Activated CD4-positive, alpha-beta memory T cell treated with anti-CD3 and anti-CD28 coated beads, Interleukin-2, amount 10 ng/mL, durations not matched to agents 7 days and 5 days (primary cell): ENCODE measurements at places on chromosomes 11 and 22.
A peak's percentile ranks its signal among the peaks of the same experiment; 100 is the strongest.

DNA sequence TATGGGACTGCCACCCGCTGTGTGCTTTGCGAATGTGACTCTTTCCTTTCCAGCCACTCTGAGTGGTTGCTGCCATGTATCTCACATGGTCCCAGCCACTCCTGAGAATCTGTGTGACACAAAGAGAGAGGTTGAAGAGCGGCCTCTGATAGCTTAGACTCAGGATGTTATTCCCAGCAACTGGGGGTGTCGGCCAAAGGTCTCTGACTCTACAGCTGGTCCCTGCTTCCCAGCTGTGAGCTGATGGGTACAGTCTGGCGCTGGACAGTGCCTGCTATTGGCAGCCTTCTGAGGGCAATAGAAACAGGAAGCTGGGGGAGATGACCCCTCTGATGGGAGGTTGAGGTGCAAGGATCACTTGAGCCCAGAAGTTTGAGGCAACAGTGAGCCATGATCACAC lies 105.1 kb downstream of the RRAS2 start:
- no peak for DNase-seq
- no peaks in the 10 kb centered on the region for H3K36me3 ChIP-seq
- H3K4me1 ChIP-seq = peaks cover 8% of the 10 kb centered on the region
- H3K27me3 ChIP-seq = peaks cover 5% of the 10 kb centered on the region
- no peak overlapping the region for H3K27ac ChIP-seq

DNA sequence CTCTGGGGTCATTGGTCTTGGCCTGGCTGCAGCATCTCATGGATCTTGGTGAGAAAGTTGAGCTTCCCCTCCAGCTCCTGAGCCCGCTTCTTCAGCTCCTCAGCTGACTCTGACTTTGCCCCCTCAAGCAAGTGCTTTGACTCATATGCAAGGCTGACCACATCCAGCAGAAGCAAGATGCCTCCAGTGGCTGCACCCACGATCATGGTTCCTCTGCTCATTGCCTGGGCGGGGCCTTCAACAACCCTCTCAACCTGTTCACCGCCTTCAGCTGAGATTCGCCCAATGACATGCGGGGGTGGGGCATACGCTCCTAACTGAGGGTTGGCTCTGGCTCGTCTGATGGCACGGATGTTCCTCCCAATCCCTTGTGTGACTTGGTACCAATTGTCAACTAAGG lies 11.9 kb downstream of the APOL2 start:
- H3K27ac ChIP-seq = no peak overlapping the region
- H3K36me3 ChIP-seq = peaks cover 68% of the 10 kb centered on the region
- peaks cover 15% of the 10 kb centered on the region for H3K4me1 ChIP-seq
- DNase-seq = peak; percentile 26

DNA sequence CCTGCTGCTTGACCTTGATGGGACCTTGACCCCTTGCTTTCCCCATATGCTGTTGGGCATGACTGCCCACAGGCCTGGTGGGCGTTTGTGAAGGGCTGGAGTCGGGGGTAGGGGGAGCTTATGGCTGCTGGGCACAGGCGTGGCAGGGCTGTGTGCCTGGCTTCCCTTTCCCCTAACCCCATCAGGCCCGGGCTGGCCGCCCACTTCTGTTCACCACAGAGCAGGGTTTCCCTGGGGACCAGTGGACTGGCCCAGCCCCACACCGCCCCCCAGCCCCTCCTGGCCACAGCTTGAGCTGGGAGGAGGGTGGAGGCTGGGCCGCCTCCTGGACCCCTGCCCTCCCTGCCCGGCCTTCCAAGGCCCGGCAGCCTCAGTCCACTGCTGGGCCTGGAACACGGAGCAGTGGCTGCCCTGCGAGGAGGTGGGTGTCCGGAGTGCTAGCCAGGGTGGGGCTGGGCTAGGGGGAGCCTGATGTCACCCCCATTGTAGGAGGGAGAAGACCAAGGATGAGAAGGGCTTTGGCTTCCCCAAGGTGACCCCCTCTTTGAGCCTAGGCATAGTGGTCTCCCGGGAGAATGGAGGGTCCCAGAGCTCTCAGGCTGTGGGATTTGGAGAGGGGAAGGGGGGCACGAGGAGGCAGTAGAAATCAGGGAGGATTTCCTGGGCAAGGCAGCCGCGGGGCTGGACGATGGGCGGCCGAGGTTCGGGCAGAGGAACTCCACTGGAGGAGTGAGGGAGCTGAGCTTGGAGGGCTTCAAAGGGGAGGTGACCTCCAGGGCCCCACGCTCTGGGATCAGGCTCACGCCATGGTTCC lies at the start of gene AIFM3:
TSS of gene AIFM3 (plus strand) at position 373 of the 814 bp plus-strand sequence. CDS start 690 bp downstream, outside the sequence.
- peaks cover 17% of the 10 kb centered on the region for H3K27me3 ChIP-seq
- no peak within 1 kb of the TSS for H3K27ac ChIP-seq
- H3K4me3 ChIP-seq = no peak within 1 kb of the TSS
- no peak for DNase-seq
- peaks cover 5% of the 10 kb centered on the region for H3K4me1 ChIP-seq

DNA sequence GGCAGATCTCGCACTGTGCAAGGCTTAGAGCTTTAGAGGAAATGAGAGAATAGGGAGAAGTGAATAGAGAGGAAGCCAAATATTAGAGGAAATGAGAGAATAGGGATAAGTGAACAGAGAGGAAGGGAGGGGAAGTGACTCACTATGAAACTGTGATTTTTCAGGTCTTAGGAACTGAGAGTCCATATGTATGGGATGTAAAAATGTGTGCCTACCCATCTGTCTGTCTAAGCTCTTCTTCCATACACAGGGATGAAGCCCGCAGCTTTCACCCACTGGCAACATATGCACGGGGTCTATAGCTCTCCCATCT lies 6.4 kb upstream of the CCDC86 start:
- peaks cover 4% of the 10 kb centered on the region for H3K27me3 ChIP-seq
- H3K4me1 ChIP-seq = peaks cover 54% of the 10 kb centered on the region
- H3K27ac ChIP-seq = no peak overlapping the region
- H3K36me3 ChIP-seq = no peaks in the 10 kb centered on the region

DNA sequence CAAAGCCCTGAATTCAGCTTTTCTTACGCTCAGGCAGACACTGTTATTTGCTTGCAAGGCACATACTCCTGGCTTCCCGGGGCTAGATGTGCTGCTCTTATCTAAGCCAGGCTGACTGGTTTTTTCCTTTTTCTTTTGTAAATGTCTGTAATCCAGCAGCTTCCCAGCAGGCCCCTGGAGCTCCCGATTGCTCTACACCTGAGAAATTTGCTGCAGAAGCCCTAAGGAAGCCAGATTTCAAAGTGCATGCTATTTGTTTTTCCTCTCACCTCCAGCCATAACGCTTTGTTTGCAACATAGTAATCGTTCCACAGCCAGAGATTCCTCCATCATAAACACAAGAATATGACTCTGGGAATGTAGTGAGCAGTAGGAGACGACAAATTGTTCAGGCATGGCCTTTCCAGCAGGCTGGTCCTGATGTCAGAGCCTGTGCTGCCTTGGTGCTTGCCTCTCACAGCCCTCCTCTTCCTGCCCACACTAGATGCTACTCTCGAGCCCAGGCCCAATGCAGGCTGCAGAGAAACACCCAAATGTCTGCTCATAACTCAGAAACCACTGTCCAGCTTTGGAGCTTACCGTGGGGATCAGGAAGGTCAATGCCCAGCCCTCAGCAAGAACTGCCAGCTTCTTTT lies 54.7 kb upstream of the SLC6A5 start:
- no peaks in the 10 kb centered on the region for H3K4me1 ChIP-seq
- DNase-seq = no peak
- H3K27me3 ChIP-seq = peaks cover 3% of the 10 kb centered on the region
- no peaks in the 10 kb centered on the region for H3K36me3 ChIP-seq
- H3K4me3 ChIP-seq = no peak overlapping the region

DNA sequence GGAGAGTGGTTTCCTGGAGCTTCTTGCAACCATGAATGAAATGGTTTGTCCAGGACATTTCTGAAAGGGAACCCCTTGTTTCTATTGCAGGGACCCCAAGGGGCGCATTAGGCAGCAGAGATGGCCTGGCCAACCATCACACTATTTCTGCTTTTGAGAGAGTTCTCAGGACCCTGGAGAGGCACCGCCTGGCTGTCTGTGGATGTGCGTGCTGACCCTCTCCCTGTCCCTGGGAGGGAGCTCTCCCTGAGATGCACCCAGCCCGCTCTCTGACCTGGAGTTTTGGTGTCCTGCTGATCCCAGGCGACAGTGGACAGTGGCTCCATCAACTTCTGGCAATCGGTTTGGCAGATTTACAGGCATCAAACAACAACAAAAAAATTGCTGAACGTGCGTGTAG lies 80.3 kb upstream of the SLC22A12 start:
- peaks cover 14% of the 10 kb centered on the region for H3K27me3 ChIP-seq
- no peak overlapping the region for H3K27ac ChIP-seq
- no peaks in the 10 kb centered on the region for H3K4me1 ChIP-seq
- no peaks in the 10 kb centered on the region for H3K36me3 ChIP-seq

GRCh38 chr22:37752189-37753087 lies 55.3 kb upstream of the GCAT start:
- peaks cover 20% of the 10 kb centered on the region for H3K36me3 ChIP-seq
- peaks cover 25% of the 10 kb centered on the region for H3K4me1 ChIP-seq
- no peak overlapping the region for H3K27ac ChIP-seq
- no peak for DNase-seq
- no peaks in the 10 kb centered on the region for H3K27me3 ChIP-seq

GRCh38 chr22:22884888-22885840 lies 2.5 kb upstream of the IGLL5 start:
- peaks cover 22% of the 10 kb centered on the region for H3K4me1 ChIP-seq
- H3K4me3 ChIP-seq = no peak overlapping the region
- no peak overlapping the region for H3K27ac ChIP-seq

GRCh38 chr11:13947379-13947778 lies 15.1 kb upstream of the SPON1 start:
- peaks cover 14% of the 10 kb centered on the region for H3K4me1 ChIP-seq
- no peak overlapping the region for H3K27ac ChIP-seq
- H3K36me3 ChIP-seq = no peaks in the 10 kb centered on the region
- no peak overlapping the region for H3K4me3 ChIP-seq

- H3K27me3 ChIP-seq = no peaks in the 10 kb centered on the region
- H3K4me3 ChIP-seq = no peak overlapping the region
- no peak for DNase-seq
- no peaks in the 10 kb centered on the region for H3K36me3 ChIP-seq
Measured at GRCh38 chr11:38256436-38256835, 1658.4 kb upstream of the RAG2 start.

GRCh38 chr11:92948116-92948515 lies 21.3 kb upstream of the MTNR1B start:
- H3K4me3 ChIP-seq = no peak overlapping the region
- H3K27ac ChIP-seq = no peak overlapping the region
- DNase-seq = no peak
- no peaks in the 10 kb centered on the region for H3K36me3 ChIP-seq
- H3K27me3 ChIP-seq = no peaks in the 10 kb centered on the region

GRCh38 chr11:20566591-20567434 lies 32.6 kb upstream of the SLC6A5 start:
- peaks cover 3% of the 10 kb centered on the region for H3K27me3 ChIP-seq
- no peaks in the 10 kb centered on the region for H3K4me1 ChIP-seq
- no peaks in the 10 kb centered on the region for H3K36me3 ChIP-seq
- no peak for DNase-seq

DNA sequence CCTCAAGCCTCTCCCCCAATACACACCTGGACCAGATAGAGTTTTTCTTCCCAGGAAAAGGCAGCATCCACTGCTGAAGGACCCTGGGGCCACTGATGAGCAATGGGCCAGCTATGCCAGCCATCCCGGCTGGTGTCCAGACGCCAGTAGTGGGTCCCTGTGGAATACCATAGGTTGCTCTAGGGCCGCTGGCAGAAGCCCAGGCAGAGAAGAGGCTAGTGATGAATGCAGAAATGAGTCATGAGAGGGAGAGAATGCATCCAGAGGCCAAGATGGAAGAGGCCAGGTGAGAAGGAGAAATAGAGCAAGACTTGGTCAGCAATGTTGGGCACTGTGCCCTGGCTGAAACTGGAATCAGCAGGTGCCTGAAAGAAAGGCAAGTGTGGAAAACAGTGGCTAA lies 8.9 kb downstream of the HPX start:
- no peak overlapping the region for H3K4me3 ChIP-seq

DNA sequence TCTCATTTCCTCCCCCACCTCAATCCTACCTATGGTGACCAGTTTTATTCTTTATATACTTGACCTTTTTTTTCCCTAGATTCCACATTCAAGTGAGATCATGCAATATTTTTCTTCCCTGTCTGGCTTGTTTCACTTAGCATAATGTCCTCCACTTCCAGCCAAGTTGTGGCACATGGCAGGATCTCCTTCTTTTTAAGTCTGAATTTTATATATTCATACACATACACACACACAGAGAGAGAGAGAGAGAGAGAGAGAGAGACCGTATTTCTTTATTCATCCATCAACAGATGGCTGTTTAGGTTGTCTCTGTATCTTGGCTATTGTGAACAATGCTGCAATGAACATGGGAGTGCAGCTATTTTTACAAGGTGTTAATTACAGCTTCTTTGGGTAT lies 1.4 kb downstream of the POU2AF2 start:
- H3K4me1 ChIP-seq = no peaks in the 10 kb centered on the region
- H3K4me3 ChIP-seq = no peak overlapping the region
- no peak overlapping the region for H3K27ac ChIP-seq
- DNase-seq = no peak
- H3K36me3 ChIP-seq = no peaks in the 10 kb centered on the region
- peaks cover 39% of the 10 kb centered on the region for H3K27me3 ChIP-seq

DNA sequence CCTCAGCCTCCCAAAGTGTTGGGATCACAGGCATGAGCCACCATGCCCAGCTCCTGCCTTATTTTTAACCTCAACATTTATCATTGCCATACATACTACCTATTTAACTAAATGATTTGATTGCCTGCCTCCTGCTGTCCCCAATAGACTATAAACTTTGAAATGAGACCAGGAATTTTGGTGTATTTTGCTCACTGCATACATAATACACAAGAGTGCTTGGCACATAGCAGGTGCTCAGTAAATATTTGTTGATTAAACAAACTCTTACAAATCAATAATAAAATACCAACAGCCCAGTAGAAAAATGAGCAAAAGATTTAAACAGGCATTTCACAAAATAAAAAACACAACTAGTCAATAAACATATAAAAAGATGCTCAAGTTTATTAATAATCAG lies 49.5 kb upstream of the PHF21A start:
- H3K36me3 ChIP-seq = no peaks in the 10 kb centered on the region
- no peaks in the 10 kb centered on the region for H3K4me1 ChIP-seq
- H3K27me3 ChIP-seq = peaks cover 21% of the 10 kb centered on the region
- no peak for DNase-seq

GRCh38 chr11:1529286-1529685 lies 42.7 kb upstream of the MOB2 start:
- no peak overlapping the region for H3K4me3 ChIP-seq
- DNase-seq = no peak
- peaks cover 3% of the 10 kb centered on the region for H3K36me3 ChIP-seq
- peaks cover 5% of the 10 kb centered on the region for H3K4me1 ChIP-seq
- H3K27me3 ChIP-seq = no peaks in the 10 kb centered on the region
- H3K27ac ChIP-seq = no peak overlapping the region

DNA sequence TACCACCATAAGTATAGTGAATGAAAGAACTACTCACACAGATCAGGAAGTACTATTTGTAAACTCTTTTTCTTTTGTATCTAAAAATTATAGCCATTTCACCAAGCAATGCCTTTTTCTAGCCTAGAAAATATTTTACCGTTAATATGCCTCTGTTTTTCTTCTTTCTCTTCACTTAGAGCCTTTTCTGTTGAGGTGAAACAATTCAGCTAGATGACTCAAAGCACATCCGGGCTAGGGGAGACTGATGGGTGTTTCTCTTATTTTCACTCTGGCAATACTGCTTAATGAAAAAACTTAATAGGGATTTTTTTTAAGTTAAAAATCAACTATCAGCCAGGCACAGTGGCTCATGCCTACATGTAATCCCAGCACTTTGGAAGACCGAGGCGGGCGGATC lies 93.3 kb downstream of the SGSM3 start:
- peak overlapping the region; percentile 97 for H3K4me3 ChIP-seq
- peaks cover 41% of the 10 kb centered on the region for H3K4me1 ChIP-seq
- peaks cover 33% of the 10 kb centered on the region for H3K36me3 ChIP-seq
- DNase-seq = peak; percentile 43
